ENCODE measurements at places on chromosomes 3 and 15.
A peak's percentile ranks its signal among the peaks of the same experiment; 100 is the strongest.

GRCh38 chr3:62415312-62415801 lies 42.0 kb upstream of the FEZF2 start:
- no peak for DNase-seq

DNA sequence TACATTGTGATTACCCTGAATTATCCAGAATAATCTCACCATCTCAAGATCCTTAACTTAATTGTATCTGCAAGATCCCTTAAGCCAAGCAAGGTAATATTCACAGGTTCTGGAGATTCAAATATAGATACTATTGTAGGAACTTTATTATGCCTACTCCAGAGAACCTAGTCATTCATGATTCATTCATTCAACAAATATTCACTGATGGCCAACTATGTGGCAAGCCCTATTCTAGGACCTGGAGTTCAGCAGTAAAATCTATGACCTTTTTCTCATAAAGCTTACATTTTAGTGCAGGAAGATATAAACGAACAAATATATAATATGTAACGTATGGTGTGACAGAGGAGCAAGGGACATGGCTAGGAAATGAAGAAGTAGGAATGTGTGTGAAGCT lies 49.6 kb downstream of the ISL2 start:
- DNase-seq: no peak

- DNase-seq: no peak
Measured at GRCh38 chr15:40850576-40851112, 6.8 kb downstream of the SPINT1 start.

DNA sequence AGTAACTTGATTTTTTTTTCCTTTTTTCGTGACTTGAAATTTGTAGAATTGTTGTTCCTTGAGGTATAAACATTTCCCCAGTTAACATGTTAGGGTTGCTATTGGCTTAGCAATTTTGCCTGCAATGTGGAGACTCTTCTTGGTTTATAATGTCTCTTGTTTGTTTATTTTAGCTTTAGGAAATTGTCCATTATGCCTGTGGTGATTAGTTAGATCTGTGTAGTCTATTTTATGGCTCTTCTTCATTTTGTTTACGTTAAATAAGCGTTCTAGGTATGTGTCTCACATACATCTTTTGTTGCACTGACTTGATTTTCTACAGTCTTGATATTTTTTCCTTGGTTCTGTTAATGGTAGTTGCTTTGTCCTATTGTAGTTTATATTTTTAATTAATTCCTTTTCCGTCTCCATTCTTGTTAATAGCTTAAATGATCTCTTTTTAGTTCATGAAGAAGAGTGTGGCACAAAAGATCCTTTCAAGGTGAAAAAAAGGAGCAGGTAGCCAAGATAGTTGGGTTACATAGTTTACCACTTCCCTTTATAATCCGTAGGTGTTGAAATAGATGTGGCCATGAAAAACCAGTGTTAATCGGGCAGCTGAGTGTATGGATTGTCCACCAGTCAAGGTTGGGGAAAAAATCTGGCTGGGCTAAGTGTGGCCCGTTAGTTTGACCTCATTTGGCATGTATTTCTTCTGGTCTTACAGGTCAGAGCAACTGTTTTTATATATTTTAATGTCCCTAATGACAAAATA lies 12.1 kb downstream of the IQGAP1 start:
- no peak for DNase-seq

DNA sequence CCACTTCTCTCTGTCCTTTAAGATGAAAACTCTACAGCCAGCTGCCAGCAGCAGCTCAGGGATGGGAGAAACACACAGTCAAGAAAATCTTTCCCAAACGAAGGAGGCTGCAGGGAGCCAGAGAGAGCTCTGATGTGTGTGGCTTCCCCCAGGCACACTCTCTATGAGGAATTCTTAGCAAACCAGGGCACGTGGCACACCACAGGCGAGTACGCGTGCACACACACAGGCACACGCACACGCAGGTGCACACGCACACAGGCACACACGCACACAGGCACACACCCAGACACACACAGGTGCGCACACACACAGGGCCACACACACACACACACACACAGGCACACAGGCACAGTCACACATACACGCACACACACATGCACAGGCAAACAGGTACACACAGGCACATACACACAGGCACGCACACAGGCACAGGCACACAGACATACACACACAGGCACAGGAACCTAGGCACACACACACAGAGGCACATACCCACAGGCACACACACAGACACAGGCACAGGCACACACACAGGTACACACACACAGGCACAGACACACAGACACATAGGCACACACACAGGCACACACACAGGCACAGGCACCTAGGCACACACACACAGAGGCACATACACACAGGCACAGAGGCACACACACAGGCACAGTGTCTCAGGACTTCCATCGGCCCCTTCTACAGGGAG lies 91.5 kb upstream of the ATP2B2 start:
- DNase-seq: no peak

- no peak for DNase-seq
Measured at GRCh38 chr3:44098656-44099415, 142.8 kb upstream of the TOPAZ1 start.

DNA sequence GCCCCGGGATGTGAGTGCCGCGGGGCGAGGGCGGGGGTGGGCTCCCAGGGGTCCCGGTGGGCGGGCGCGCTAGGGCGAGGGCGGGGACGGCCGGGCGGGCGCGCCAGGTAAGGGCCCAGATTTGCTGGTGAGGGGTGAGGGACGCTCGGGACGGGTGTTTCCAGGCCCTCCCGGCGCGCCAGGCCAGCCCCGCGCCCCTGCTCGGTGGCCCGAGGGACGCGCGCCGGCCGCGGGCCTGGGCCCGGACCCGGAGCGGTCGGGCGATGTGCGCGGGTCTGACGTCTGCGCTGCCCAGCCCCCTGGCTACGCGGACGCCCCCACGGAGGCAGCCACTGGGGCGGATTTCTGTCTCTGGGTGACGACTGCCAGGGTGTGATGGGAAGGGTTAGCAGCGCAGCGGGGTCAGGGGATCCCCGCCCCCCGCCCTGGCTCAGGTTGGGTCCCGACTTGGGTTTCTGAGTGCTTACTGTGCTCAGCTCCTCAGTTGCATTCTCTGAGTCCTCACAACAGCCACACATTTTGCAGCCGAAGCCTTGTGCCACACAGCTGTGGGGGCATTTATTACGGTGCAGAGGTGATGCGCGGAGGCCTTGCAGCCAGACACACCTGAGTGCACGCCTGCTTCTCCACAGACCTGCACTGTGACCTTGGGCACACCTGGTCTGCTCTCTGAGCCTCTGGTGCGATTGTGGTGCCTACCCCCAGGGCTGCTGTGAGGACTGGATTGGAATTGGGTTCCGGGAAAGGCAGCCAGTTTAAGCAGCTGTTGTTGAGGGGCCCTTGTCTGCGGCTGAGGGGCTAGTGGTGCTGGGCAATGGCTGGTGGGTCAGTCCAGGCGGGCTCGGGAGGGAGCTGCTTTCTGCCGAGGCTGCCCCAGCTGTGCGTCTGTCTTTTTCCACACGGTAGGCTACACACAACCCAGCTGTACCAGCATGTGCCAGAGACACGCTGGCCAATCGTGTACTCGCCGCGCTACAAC lies 523 bp downstream of the HDAC11 start:
- DNase-seq: peak; percentile 41

- DNase-seq: no peak
Measured at GRCh38 chr3:16127249-16127648, 47.2 kb upstream of the GALNT15 start.

DNA sequence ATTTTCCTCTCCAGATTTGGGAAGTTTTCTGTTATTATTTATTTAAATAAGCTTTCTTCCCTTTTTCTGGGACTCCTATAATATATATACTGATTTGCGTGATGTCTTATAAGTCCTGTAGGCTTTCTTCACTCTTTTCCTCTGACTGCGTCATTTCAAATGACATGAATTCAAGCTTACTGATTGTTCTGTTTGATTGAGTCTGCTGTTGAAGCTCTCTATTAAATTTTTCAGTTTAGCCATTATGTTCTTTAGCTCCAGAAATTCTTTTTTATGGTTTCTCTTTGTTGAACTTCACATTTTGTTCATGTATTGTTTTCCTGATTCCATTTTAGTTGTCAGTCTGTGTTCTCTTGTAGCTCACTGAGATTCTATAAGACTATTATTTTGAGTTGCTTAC lies 135.8 kb upstream of the PRR23C start:
- no peak for DNase-seq

- DNase-seq: no peak
Measured at GRCh38 chr15:56341201-56341600, 24.0 kb upstream of the TEX9 start.

DNA sequence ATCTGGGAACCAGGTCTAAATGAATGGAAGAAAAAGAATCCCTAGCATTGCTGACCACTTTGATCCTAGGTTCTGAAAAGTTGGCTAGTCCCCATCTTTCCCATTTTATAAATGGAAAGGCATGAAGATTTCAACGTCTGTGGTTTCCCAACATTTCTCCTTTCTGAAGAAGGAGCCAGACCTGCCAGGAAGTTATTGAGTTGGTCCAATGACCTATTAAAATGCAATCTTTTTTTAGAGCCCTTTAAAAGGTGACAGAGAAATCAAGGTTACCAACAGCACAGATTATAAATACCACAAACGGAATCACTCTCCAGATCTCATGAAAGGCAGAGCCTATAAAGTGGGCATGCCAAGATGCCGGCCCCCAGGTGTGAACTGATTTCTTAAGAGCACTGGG lies 505.6 kb upstream of the THBS1 start:
- no peak for DNase-seq

DNA sequence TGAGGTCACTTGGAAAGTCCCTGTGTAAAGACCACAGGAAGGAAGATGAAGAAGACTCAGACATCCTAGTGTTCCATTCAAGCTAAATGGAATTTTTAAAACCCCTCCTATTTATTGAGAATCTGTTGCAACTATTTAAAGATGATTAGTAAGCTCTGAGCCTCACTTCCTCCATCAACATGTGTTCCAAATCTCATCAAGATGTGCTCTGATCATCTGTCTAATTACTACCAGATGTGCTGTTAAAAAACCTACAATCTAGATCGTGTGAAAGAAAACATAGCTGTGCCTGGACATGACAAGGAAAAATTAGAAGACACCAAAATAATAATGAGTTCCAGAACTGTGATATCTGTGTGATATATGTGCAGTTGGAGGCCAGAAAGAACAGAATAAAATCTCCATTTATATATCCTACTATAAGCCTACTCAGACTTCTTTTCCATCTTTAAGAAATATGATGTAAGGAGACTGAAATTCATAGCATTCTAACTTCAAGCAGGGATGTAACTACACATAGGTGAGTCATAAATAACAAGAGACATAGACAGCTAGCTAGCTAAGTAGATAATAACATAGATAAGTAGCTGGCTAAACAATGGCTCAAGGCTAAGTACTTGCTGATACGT lies 7.8 kb downstream of the XPC start:
- peak; percentile 28 for DNase-seq

- DNase-seq: no peak
Measured at GRCh38 chr3:157115069-157116006, 44.6 kb downstream of the CCNL1 start.

GRCh38 chr3:194481103-194481502 lies 5.7 kb downstream of the ATP13A3 start:
- no peak for DNase-seq

DNA sequence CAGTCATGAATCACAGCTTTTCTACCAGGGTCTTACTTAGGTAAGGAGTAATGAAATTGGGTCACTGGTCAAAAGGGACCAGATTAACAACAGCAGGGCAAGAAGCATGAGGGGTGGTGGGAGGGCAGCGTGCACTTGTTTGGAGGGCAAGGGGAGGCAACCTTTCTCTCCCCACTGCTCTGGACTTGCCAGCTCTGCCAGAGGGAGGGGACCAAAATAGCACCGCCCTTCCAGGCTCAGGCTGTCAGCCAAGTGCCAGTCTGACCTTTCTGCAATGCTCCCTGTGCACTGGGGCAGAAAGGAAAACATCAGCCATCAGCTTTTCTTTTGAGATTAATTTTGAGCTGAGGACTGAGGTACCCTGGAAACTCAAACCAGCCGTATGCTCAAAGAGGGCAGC lies 4.5 kb upstream of the ULK3 start:
- no peak for DNase-seq

- DNase-seq: no peak
Measured at GRCh38 chr3:135869439-135870105, 96.0 kb upstream of the PPP2R3A start.

- DNase-seq: no peak
Measured at GRCh38 chr3:145550522-145550921, 610.5 kb downstream of the PLOD2 start.

GRCh38 chr3:33139996-33140395 lies 26.2 kb downstream of the CRTAP start:
- DNase-seq: no peak

GRCh38 chr3:106823701-106824100 lies 553.5 kb upstream of the CCDC54 start:
- DNase-seq: no peak

GRCh38 chr15:55654561-55655031 lies 66.5 kb upstream of the PYGO1 start:
- DNase-seq: peak; percentile 7

- DNase-seq: peak; percentile 5
Measured at GRCh38 chr3:190443257-190443656, 6.4 kb downstream of the TMEM207 start.

- DNase-seq: no peak
Measured at GRCh38 chr15:74426404-74427281, 7.1 kb downstream of the SEMA7A start.

GRCh38 chr15:25664761-25665160 lies 198.4 kb downstream of the ATP10A start:
- no peak for DNase-seq

GRCh38 chr3:99783011-99783573 lies 34.6 kb upstream of the CMSS1 start:
- peak; percentile 59 for DNase-seq

- DNase-seq: peak; percentile 40
Measured at GRCh38 chr15:80418892-80419537, 14.8 kb downstream of the ARNT2 start.

DNA sequence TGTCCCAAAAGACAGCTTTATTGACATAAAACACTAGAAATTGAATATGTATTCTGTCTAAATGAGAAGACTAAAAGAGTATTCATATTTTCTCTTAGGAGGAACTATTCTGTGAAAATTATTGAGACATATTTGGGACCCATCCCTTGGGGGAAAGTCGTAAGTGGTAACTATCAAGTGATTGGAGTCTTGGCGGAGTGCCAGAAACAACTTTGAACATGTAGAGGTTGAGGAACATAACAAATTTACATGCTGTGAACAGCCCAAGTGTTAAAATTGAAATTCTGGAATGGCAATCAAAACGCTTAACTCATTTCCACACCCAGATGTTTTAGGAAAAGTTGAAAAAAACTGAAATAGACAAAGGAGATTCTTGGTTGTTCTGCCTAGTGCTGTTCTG lies 1034.6 kb downstream of the NSUN3 start:
- DNase-seq: no peak
